ENCODE measurements at places on chromosomes 3 and 15.

GRCh38 chr3:146390957-146391356 lies 78.4 kb downstream of the PLSCR2 start:
- no peak for DNase-seq

DNA sequence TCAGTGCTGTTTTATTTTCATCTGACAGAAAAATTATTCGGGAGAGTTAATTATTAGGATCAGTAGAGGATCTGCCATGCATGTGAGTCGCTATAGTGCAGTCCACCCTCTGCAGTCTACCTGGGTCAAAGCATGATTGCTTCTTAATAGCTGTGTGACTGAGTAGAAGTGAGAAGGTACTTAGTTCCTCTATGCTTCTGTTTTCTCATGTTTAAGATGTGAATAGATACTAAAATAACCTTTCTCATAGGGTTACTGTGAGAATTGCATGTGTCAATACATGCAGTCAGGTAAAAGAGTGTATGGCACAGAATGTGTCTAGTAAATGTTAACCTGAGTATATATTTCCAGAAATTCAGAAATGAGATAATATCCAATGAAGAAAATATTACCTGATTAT lies 435.7 kb downstream of the NAALADL2 start:
- no peak for DNase-seq

DNA sequence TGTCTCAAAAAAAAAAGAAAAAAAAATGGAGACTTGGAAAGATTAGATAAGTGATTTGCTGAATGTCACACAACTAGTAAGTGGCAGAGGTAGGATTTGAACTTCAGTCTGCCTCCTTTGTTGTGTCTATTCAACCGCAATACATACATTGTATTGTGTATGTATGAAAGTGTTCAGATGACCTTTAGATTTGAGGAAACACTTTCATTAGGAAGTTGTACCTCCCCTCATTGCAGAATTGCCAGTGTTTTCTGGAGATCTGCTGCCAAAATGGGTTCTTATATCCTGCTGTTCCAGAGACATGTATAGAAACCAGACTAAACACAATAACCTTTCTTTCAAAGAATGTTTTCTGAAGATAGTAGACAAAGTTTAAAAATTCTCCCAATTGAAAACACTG lies 247.4 kb upstream of the TBL1XR1 start:
- no peak for DNase-seq

DNA sequence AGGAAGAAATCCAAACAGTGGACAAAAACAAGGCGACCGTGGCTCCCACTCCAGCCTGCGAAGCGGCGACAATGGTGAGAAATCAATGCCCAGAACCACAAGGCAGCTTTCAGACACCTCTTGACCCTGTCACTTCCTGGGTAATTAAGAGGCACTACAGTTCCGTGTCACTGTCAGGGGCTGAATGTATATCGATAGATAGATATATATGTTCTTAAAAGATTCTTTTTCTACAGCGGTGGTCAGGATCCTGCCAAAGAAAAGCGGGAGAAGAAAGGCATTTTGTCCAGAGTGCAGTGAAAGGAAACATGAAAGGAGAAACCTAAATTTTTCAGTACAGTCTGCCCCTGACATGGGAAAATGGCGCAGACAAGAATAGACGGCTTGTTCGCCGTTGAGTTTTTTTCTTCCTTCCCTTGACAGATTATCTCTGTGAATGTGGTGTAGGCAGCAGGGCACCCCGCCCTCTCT lies 56.2 kb upstream of the HES1 start:
- DNase-seq: no peak

- peak; percentile 12 for DNase-seq
Measured at GRCh38 chr3:191290311-191291025, 38.7 kb upstream of the CCDC50 start.

GRCh38 chr3:149245738-149246451 lies 24.3 kb upstream of the CP start:
- DNase-seq: no peak

GRCh38 chr15:89630260-89630659 lies 25.0 kb downstream of the KIF7 start:
- DNase-seq: no peak

DNA sequence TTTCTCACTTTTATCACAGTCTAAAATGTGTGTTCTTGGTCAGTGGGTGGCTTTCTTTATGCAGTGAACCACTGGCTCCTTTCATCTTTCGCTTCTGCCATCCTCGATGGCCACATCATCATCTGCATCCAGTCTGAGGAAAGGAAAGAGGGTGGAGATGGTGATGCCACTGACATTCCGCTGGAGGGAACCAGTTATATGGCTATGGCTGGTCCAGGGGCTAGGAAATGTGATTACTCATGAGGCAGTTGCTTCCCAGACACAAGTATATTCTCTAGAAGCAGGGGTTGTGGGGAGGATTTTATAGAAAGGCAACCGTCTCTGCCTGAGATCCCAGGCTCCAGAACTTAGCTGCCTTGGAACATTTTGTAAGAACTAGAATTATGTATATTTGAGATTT lies 246.7 kb upstream of the AZI2 start:
- no peak for DNase-seq

DNA sequence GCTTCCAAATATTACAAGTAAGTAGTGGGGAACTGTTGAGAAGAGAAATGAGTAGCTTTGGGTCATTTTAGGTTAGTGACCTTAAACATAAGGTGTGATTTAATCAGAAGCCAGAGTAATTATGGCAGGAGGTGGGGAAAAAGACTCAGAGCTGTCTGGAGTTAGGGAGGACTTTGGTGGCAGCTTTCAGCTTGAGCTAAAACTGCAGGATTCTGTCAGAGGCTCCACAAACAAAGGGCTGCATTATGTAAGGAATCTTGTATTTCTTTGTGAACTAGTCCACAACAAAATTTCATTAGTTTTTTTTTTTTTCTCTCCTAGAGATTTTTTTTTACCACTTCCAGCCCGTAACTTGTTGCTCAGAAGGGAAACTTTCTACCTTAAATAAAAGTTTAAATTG lies 345.3 kb downstream of the TIGIT start:
- no peak for DNase-seq

DNA sequence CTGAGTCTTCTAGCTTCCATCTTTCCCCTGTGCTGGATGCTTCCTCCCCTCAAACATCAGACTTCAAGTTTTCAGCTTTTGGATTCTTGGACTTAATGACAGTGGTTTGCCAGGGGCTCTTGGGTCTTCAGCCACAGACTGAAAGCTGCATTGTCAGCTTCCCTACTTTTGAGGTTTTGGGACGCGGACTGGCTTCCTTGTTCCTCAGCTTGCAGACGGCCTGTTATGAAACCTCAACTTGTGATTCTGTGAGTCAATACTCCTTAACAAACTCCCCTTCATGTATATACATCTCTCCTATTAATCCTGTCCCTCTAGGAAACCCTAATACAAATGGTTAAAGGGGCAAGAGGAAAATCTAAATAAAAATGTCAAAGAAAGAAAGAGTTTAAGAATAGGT lies 100.1 kb downstream of the ABI3BP start:
- no peak for DNase-seq

DNA sequence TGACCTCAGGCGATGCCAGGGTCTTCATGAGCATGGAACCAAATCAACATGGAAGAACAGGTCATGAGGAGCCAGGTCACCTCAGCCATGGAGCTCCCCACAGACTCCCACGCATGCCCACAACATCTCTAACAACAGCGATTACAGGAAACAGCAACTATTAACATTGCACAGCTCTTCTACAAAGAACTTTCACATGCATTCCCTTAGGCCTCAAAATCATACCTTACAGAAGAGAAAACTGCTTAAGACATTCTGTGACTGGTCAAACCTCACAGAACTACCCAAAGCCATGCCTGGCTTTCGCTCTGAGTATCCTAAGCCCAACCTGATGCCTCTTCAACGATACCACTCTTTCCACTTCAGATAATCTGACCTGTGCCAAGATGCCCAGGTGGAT lies 117.8 kb downstream of the OXNAD1 start:
- DNase-seq: no peak

DNA sequence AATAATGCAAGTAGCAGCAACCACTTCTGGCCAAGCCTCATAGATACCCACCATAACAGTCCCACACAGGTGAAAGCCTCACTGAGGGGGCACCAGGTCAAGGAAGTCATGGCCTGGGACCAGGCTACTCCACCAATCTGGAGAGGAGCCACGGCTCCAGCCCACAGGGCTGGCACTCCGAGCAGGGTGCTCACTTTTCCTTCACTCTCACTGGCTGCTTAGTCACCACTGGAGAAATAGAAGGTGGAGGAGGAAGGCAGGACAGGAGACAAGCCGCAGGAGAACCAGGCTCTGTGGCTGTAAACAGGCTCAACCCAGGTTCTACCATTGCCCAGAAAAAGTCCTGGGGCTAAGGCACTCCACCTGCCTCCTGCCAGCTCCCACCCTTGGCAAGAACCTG lies 1.2 kb downstream of the USP19 start:
- DNase-seq: no peak

- no peak for DNase-seq
Measured at GRCh38 chr3:38497031-38497430, 891 bp downstream of the EXOG start.

- no peak for DNase-seq
Measured at GRCh38 chr15:69253156-69253555, 45.6 kb upstream of the PAQR5 start.
